GM13976 (cell line): ENCODE measurements at places on chromosomes 2 and 18.
A peak's percentile ranks its signal among the peaks of the same experiment; 100 is the strongest.

- peak; percentile 84 for DNase-seq
These were observed 60.6 kb downstream of the KIF1A start for GRCh38 chr2:240759459-240759858.

DNA sequence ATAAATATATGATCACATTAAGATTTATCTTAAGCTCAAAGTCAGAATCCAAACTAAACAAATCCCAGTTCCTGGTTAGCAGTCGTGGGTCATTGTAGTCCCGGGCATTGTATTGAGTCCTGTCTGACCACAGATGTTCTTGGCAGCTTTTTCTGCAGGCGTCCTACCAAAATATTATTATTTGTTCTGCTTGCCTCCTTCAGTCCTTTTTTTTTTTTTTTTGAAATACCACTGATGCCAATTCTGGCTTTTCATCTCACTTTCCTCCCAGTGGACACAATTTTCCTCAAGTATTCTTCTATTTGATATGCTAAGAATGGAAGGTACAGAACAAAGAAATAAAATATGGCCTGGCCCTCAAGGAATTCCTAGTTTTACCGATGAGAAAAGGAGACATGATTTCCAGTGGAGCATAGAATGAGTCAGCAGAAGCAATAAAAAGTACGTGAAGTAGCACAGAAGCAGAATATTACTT is 151.6 kb downstream of the CSRNP3 start:
- DNase-seq: no peak

DNA sequence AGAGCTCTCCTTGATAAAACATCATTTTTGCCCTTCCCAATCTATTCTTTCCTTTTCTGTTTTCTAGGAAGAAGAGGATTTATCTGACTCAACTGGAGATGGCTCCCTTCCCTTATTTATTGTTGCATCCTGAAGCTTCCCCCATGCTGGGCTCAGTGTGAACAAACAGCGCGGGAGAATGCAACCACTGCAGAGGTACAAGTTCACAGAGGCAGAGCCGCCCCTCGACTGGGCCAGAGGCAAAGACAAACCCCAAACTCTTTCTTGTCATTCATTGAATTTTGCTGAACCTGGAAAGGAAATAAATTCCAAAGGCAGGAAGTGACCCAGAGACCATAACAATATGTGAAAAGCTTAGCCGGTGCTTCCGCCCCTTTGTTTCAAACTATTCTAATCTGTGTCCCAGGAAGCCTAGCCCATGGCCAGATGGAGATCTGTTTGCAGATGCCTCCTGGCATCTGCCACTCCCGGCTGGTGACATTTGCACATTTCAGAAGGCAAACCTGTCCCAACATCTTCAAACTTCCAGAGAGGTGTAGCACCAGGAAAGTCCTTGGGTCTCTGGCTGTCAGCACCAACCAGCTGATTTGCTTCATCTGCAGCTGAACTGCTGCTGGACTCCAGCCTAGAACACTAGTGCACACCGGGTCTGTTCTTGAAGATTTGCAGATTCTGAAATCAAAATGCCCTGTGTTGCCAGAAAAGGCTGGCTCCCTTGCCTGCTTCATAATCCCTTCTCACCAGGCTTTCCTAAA is 79.4 kb upstream of the MAP4K3 start:
- DNase-seq: no peak

DNA sequence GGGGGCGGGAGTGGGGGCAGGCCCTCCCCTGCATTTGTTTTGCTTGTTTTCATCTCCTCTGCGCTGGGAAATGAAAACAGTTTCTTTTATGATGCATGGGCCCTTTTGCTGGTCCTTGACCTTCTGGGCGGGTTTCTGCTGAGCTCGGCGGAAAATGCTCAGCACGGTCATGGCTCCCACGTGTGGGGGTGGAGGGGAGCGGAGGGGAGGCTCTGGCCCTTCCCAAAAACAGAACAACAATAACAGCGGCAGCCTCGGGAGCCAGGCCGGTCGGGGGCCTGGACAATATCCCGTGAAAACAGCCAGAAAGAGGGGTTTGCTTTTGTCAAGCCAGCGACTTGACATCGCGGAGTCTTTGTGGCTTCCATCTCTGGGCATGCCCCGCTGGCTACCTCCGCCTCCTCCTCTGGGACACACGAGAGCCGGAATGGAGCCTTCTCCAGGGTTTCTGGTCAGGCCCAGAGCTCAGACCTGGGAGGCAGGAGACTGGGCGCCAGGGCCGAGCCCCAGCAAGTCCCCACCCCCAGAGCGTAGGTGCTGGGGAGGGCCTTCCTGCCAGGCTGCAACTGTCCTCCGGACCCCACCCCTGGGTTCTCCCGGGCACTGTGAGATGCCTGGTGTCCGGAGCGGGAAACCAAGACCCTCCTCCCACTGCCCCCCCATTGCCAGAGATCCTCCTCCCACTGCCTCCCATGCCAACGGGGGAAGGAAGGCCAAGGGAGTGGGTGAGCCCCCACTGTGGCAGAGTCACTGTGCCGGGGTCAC is 35.9 kb upstream of the SNED1 start:
- no peak for DNase-seq

DNA sequence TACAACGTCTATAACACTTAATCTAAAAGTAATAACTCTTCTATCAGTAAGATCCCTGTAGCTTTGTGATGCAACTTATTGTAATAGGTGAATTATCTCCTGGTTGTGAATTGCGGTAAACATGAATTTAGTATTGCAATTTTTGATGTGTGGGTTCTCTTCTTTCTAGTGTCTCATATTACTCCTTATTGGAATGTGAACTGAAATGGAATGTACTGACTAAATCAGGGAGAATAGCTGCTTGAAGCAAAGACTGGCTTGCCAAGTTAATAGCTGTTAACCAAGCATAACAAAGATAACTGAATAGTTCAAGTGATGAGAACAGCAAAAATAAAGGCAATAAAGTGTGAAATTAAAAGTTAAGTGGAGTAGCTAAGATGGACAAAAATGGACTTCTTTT is 60.5 kb upstream of the TFPI start:
- DNase-seq: no peak

GRCh38 chr2:200787351-200788120 is 24.2 kb upstream of the BZW1 start:
- no peak for DNase-seq

DNA sequence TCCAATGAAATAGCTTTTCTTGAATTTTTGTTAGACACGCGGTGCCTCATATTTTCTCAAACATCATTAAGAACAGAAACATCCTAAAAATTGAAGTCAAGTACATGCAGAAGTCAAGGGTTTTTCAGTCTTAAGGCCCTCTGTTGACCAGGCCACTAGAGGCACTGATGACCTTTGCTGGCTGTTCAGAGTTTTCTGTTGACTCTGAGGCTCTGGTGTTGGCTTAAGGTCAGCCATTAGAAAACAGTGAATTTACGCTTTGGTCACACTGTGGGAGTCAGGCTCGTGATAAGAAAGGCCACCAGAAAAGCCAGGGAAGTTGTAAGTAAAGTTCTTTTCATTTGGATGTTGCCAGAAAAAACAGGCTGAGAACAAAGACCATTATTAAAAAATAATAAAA is 5.8 kb upstream of the UPP2 start:
- no peak for DNase-seq

DNA sequence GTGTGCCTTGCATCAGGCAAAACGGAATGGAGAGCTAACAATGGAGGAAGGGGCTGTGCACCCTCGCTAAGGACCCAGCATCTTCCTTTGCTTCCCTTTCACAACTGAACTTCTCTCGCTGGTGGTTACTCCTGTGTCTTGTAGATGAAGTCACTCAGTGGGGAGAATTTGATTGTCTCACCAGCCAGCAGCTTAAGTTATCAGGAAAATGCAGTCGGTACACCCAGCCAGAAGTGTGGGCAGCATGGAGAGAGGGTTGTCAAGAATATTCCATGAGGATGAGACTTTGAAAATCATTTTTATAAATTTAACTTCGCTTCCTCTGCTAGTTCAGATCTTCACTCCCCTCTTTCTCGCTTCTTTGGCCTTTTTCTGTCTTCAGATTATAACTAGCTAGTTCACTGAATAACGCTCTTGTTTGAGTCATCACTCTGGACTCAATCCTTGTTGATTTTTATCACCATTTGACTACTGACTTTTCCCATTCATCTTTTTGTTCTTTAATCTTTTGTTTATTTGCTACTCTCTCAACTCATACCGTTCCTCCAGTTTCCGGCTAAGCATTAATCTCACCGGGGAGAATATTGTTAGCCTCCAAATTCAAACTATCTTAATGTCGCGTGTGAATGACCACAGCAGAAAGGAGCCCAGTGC is 221.7 kb downstream of the CD226 start:
- DNase-seq: no peak

- DNase-seq: no peak
These were observed 8.1 kb downstream of the ZNF638 start for GRCh38 chr2:71339685-71340084.

DNA sequence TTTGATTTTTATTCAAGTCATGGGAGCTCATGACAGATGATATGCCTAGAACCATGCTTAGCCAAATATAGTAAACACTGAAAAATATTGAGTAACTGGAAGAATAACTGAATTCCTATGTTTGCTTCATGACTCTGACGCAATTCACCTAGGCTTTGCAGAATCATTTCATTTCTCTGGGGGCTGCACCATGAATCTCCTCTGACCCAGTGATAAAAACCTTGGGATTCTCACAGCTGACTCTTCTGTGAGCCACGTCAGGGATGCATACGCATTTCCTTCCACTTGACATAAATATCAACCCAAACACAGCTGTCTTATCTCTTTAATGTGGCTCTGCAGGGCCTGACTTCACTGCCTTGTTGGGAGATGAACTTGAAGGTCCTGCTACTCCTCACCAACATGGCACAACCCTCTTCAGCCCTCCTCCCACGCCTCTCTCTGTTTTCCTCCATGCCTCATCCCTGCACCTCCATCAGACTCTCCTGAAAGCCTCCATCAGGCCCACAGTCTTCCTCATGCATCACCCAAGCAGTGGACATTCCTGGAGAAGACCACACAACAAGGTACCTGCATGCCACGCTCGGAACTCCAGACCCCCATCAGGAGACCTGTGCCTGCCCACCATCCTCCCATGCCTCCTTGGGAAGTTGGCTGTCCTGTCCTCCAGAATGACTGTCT is 29.8 kb downstream of the COL6A3 start:
- no peak for DNase-seq

- DNase-seq: peak; percentile 91
These were observed at the start of gene PSD4 for GRCh38 chr2:113173542-113174375. Gene PSD4 (plus strand): TSS chr2:113173971. CDS start chr2:113182457, 8,486 bp downstream.

- no peak for DNase-seq
These were observed 16.6 kb downstream of the KLHL29 start for GRCh38 chr2:23401427-23402204.

- no peak for DNase-seq
These were observed 802.9 kb upstream of the ID2 start for GRCh38 chr2:7878786-7879482.

DNA sequence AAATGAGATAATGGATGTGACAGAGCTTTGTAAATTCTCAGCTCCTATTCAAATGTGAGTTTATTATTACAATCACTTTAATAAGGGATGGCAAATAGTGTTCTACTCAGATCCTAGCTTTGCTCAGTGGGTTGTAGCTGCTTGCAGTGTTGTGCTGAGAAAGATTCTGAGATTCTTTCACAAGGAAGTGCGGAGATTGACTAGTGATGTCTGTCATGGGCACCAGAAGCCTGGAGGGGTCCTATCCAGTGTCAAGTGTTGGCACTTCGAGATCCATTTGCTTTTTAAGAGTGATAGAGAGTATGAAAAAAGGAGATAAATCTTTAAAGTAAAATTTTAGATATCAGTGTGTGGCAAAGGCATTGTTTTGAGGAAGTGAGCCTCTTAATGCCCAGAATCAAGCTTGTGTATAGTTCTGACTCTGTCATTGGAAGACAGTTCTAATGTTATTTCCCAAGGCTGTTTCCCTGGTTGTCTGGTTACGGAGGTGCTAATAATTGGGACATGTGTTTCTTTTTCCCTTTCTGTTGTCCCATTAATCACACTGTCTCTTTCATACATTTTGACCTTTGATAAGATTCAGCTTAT is 181.7 kb upstream of the SPRED2 start:
- DNase-seq: no peak

DNA sequence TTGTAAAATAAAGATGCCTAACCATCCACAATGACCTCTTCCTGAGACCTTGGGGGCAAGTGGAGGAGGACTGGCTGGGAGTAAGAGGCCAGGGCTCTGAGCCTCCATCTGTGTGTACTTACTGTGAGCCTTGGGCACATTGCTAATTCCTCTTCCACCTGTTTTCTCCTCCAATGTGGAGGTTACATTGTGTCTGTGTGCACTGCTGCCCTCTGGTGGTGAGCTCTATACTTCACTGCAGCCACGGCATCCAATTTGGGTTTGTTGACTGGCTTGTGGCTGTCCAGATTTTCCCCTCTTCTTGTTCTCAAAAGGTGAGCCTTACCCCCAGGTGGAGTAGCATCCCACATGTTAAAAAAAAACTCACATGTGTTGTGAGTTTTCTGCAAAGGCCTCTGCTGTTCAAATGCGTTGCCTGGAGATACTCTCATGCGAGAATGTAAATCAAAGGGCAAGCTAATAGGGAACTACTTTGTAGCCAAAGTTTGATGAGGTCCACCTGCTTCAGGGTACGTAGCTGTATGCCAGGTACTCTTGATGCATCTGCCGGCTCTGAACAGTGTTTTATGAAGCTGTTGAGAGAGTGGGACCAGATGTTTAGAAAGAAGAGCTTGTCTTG is 80.8 kb downstream of the APOB start:
- peak; percentile 70 for DNase-seq

- DNase-seq: peak; percentile 71
These were observed 19.2 kb upstream of the PKDCC start for GRCh38 chr2:42028571-42029148.

DNA sequence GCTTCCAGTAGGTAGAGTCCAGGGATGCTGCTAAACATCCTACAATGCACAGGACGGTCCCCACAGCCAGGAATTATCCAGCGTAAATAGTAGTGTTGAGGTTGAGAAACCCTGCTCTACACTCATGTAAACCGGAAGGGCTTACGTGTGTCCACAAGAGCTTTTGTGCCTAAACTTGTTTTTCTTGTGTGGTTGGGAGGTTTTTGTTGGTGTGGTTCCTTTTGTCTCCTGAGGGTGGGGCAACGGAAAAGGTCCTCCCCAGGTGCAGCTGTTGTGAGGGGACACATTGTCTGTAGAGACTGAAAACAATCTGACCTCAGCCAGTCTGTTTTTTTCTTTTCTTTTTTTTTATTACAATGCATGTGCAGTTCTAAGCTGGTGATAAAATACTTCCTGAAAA is 72.7 kb upstream of the MGAT5 start:
- DNase-seq: peak; percentile 44

DNA sequence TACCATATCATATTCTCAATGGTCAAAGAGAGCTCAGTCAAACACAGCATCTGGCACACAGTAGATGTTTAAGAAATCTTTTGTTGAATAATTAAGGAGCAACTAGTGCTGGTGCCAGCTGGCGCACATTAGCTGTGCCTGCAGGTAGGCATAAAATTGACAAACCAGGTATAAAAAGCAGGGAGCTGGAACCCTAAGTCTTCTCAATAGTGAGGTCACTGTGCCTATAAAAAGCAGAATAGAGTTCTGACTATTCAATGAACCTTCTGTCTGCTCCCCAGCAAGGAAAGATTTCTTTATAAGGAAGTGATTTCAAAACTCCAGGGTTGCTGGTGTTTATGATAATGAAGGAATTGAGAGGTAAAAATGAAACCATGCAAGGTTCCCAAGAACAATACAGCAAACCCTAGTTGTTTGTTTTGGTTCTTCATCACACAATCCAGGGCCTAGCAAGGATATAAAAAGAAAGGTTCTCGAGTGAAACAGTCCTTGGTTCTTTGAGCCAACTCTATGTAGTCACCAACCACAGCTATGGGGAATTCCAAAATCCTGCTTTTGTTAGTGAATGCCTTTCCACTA is 76.1 kb downstream of the THADA start:
- no peak for DNase-seq
